C1 segment of cervical spinal cord (tissue), 14 donors: ENCODE measurements at places on chromosomes 2 and 18.

DNA sequence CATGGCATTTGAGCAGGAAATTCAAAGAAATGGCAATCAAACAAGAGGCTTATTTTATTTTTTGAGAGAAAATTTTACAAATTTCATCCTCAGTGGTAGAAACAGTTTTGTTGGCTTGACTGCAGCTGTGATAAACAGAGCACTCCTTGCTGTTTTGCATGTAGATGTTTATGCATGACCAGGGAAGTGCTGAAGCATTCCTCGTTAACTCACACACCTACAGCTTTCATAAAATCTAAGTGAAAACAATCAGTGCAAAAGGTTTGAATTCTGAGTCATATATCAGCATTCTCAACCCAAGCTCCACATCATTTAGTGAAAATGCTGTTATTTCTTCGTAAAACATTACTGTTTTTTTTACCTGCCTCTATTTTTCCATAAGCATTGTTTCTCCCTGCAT lies 146.6 kb upstream of the CCDC68 start:
- DNase-seq = no peak

GRCh38 chr2:85838181-85838580 lies 50.6 kb downstream of the ST3GAL5 start:
- DNase-seq = no peak

DNA sequence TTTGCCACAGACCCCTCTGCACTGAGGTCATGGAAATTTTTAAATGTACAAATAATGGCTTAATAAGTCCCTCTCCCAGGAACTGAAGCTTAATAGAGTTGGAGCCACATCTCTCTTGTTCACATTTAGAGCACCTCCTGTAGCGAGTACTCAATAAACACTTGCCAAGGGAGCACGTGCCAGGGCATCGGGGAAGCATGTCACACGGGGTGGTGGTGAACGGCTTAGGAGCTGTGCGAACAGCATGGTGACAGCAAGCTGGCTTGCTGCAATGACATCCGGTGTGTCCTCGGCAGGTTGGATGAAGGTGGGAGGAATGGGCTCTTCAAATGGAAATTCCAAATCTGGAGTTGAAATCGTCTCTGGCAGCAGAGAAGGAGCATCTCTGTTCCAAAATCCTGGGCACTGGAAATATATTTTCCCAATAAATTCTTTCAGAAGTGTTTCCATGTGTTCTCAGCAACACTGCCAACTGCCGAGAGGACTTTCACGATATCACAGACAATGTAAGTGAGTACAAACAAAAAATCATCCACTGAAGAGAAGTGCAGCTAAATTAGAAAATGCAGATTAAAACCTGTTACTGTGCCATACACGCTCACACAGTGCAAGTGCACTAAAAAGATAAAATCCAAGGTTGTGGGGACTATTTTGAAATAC lies 74.1 kb downstream of the GALR1 start:
- no peak for DNase-seq

DNA sequence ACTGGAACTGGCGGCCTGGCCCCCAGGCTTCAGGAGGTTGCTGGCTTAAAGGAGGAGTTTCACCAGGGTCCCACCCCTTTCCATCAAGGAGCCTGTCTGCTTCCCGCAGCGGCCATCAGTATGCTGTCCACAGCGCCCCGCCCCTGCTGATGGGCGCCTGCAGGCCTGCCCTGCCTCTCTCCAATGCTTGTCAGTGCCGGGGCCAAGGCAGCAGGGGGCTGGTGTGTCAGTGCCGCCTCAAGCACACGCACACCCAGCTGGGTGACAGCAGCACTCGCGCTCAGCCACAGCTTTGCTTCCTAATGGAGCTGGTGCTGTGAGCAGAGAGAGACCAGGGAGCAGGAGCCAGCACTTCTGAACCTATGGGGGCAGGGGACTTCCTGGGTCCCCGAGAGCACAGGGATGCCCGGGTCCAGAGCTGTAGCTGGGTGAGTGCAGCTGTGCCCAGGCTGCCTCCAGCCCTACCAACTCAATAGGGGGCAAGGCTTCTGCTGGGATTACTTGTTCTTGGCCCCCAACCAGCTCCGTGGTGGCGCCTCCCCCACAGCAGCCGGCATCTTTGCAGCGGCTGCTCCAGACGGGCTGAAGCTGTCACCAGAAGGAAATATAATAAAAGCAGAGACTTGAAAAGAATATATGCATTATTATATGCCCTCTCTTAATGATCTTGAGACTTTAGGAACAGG lies 377.2 kb upstream of the LRATD1 start:
- no peak for DNase-seq

DNA sequence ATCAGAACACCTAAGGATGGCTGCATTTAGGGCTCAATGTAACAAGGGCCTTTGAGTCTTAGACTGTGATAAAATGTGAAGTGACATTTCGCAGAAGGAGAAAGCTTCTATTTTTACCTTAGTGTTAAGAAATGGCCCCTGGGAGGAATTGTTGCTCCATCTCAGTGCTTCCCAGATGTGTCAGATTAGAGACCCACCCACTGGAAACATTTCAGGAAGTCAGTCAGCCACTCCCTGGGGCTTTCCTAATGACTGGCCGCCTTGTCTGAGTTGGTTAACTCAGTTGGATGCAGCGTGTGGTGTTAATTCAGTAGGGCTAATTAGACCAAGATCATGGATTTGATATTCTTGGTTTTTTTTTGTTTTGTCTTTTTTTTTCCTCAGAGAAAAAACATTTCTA lies 355.9 kb downstream of the PIK3C3 start:
- DNase-seq = no peak

GRCh38 chr2:64313398-64313723 lies 140.6 kb upstream of the LGALSL start:
- DNase-seq = no peak

DNA sequence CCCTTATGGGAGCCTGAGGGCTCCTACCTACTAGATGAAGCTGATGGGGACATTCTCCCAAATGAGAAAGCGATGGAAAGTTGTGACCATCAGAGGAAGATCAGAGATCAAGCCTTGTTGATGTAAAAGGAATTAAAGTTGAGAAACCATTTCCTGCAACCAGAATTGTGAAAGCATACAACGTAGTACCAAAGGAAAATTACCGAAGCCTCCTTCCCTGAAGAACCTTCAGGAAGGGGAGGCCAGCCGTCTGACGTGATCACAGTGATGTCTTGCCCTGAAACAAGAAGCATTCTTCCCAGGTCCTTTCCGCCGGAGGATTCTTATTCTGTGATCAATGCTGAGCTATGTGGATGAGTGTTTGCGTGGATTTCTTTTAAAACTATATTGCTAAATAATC lies 211.6 kb upstream of the TNP1 start:
- DNase-seq = no peak

DNA sequence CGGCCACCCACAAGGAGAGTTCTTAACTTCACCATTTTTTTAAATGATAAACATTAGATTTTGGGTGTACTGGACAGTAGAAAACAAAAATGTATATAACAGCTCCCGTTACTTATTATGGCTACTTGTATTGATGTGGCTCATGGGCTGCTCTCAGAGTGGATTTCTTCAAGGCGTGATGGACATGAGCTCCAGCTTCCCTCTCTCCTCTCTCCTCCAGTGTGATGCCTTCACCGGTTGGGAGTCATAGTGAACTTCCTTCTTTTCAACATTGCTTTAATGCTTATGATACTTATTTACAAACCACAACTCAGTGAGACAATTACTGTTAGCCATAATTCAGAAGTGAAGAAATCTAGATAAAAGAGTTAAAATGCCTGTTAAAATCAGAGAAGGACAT lies 515.2 kb downstream of the RNF144A start:
- no peak for DNase-seq

DNA sequence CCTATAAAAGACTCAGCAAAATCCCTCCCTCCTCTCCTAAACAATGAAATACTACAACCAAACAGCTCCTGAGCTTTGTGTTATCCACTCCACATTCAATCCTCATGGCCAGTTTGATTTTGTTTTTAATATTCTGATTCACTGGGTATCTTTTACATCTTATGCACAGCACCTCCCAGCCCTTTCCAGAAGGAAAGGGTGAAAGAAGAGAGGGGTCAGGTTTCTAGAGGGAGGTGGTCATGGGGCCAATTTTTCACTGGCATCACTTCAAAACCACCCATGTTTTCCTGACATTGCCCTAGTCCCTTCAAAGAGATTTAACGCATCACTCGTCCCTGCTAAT lies 315.6 kb downstream of the LPIN1 start:
- no peak for DNase-seq

- DNase-seq = peak; percentile 49
These were observed 155.0 kb downstream of the SETBP1 start for GRCh38 chr18:44835703-44836102.

- DNase-seq = no peak
These were observed 161.1 kb upstream of the SALL3 start for GRCh38 chr18:78818495-78818894.

- no peak for DNase-seq
These were observed 555.8 kb upstream of the ID2 start for GRCh38 chr2:8125741-8126711.

DNA sequence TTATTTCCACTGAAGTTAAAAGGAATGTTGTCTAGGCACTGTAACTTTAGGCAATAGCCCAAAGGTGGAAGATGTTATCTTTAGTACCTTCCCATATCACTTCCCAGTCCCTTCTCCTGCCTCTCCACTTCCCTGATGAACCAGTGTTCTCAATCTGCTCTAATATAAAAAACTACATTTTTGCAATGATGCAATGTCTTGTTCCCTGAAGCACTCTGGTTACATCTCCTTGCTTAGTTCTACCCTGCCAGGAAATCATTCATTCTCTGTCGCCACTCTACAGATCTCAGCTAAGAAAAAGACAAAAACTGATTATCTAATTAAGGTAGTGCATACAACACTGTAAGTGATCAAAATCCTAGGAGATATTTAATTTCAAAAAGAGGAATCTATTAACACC lies 71.3 kb downstream of the BAZ2B start:
- no peak for DNase-seq

DNA sequence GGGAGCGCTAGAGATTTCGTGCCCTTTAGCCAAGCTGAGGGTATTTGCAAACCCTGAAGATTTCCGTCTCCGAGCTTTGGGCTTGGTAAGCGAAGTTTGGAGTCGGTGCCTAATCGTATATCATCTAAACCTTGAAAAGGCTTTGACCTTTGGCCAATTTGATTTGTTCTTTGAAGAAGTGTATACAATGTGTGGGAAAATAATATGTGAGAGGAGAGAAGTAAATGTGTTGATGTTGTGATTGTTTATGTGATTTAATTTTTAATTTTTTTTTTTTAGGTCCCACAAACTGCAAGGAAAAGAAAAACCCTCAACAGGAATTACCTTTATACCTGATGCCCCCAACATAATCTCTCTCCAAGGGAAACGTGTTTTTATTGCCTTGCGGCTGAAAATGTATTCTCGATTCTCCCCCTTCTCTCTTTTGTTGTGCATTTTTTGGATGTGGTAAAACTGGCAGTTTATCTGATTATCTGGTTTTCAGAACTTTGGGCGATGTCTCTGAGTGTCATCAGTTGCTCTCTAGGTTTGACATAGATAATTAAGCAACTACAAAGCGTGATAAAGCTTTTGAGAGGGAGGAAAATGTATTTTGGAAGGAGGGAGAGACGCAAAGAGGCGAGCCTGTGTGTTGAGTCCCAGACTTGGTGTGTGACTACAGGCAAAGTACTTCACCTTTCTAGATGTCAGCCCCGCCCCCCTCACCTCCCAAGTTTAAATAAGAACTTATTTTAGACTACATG lies 912 bp upstream of the FBXO11 start:
- DNase-seq = no peak

DNA sequence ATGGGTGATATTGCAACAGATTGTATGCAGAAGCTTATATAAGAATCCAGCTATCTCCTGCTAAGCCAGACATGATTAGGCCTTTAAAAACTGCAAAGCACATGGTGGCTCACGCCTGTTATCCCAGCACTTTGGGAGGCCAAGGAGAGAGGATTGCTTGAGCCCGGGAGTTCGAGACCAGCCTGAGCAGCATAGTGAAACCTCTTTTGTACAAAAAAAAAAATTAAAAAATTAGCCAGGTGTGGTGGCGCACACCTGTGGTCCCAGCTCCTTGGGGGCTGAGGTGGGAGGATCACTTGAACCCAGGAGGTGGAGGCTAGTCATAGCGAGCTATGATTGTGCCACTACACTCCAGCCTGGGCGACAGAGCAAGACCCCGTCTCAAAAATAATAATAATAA lies 204.6 kb downstream of the TNS1 start:
- no peak for DNase-seq

- DNase-seq = no peak
These were observed 56.1 kb downstream of the SETBP1 start for GRCh38 chr18:44736664-44737380.

GRCh38 chr2:8965216-8965969 lies 38.1 kb downstream of the MBOAT2 start:
- DNase-seq = no peak

- no peak for DNase-seq
These were observed 106.1 kb downstream of the IRS1 start for GRCh38 chr2:226693521-226693920.

DNA sequence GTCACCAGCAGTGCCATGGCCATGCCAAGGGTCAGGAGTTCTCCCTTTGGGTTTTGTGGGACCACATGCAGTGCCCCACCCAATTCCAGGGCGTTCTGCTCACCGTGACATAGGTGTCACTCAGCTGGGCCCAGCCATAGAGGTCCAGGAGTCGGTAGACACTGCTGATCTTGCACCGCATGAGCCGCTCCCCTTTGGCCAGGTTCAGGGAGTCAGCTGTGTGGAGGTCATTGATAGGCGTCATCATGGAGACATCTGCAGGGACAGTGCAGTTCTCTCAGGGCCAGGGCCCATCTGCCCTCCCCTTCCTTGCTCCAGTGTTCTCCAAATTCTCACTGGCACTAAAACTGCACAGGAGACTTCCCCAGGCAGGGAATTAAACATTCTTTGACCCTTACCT lies 71.9 kb downstream of the ADD2 start:
- no peak for DNase-seq

DNA sequence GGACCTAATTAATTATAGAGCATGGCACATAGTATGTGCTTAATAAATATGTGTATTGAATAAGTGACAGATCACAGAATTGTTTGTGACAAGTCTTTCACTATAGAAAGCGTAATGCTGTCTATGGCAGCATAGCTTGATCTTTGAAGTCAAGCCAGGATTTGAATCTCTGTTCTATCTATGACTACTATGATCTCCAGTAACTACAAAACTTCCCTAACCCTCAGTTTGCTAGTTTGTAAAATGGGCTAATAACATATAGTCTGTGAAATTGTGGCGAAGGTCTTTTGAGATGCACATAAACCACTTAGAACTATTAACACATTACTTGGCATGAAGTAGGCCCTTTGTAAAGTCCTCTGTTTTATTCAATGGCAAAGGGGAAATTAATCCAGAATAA lies 4.0 kb upstream of the FHL2 start:
- DNase-seq = no peak

GRCh38 chr18:35371412-35372195 lies 5.5 kb downstream of the ZNF396 start:
- DNase-seq = no peak

DNA sequence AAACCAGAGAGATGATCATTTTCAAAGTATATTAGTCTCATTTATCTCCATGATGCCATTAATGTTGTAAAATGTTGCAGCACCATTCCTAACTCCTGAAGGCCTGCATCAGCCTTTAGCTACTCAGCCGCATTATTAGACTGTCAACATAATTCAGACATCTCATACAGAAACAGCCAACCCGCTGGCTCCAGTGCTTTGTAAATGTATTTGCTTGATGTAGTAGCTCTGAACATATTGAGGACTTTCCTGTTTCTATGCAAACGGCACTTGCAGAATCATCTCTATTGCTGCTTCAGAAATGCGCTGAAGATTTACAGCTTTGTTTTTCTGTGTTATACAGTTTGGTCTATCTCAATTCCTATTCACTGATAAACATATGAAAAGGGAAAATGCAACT lies 372.2 kb downstream of the DSEL start:
- no peak for DNase-seq
